Foreskin fibroblast (primary cell): ENCODE measurements at places on chromosomes 3 and 15.

DNA sequence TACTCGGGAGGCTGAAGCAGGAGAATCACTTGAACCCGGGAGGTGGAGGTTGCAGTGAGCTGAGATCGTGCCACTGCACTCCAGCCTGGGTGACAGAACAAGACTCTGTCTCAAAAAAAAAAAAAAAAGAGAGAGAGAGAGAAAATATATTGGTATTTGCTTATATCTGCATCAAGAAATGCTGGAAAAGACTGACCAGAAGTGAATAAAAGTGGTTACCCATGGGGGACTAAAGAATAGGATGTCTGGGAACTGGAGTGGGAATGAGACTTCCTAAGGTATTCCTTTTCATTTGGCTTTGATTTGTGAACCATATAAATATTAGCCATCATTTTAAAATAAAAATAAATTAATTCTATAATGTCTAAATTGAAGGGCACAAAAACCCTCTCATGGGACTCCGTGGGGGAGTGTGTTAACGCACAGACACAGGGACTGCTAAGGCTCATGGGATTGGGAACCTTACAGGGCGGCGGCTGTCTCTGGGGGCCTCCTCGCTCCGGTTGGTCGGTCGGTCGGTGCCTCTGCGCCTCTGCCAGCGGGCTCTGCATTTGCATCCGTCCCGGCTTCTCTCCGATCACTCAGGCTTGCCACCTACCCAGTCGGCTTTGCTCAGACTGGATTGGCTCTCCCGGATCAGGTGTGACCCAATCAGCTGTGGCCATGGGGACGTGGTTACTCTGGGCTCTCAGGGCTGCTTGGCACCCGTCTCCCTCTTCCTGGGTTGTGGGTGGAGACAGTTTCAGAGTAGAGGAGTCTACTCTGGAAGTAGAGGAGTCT, 12.7 kb upstream of the TSPAN3 start:
- DNase-seq, result no peak

DNA sequence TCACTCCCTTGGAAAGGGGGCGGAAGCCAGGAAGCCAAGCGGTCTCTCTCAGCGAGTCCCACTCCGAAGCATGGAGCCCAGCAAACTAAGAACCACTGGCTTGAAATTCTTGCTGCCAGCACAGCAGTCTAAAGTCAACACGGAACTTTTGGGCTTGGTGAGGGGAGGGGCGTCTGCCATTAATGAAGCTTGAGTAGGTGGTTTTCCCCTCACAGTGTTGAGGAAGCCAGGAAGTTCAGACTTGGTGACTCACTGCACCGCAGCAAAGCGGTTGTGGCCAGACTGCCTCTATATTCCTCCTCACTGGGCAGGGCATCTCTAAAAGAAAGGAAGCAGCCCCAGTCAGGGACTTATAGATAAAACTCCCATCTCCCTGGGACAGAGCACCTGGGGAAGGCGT, 665.4 kb upstream of the CBLB start:
- no peak for DNase-seq

DNA sequence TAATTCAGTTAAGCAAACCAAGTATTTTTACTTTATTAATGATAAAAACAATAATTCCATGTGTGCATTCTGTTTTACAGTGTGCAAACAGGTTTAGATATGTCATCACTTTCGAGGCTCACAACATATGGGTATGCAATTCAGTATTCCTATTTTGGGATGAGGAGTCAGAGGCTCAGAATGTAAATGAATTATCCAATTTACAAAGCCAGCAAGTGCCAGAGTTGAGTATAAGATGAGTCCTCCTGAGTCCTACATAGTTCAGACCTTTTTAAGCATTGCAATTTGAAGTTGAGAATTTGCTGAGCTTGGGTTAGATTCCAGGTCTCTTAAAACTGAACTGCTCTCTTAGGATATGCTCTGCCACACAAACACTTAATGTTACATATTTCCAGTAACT, 424.2 kb upstream of the ROBO2 start:
- peak; percentile 0 for DNase-seq

DNA sequence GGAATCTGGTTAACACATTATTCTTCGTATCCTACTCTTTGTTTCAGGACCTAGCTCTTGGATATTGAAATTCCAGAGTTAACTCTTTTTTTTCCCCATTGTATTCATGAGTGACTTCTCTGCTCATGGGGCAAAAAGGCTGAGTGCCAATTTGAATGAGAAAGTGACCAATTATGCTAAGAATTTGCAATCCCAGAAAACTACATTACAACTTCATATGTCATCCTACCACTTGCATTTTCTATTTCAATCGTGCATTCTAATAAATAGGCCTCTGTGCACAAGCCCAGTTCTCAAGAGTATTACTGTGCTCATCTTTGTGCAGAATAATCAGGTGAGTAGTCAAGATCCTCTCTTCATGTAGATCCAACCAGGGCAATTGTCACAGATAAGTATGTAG, 537.8 kb downstream of the OTOL1 start:
- DNase-seq, result peak; percentile 68

GRCh38 chr3:18049096-18049495, 306.7 kb upstream of the TBC1D5 start:
- DNase-seq, result peak; percentile 41

- peak; percentile 92 for DNase-seq
These were observed 35.6 kb upstream of the GYG1 start for GRCh38 chr3:148955544-148956346.

DNA sequence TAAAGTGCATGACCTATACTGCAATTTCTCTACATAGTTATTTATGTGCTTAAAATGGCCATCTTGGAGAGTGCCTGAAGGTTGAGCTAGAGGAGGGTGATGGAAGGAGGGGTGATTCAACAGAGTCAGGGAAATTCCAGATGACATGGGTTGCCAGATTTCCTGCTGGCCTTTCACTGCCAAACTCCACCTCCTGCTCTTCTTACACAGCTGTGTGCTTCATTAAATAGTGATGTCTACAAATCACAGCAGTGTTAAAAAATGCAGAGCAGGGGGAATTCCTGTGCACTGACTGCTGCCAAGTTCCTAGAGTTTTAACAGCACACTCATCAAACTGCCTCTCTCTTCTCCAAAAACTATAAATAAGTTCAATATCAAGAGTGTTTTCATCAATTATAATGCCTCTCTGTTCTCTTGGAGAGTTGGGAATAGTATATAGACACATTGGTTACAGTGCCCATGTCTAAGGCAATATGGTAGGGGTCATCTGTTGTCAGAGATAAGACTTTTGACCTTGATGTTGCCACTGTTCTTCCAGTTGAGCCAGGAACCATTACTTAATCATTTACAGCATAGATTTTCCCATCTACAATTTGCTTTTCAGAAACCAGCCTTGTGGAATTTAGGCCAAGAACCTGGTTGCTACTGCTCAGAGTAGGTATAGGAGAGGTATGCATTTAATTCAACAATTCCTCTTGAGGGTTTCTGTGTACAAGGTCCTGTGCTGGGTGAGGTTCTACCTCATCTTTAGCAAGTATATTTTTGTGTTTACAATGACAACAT, 79.6 kb downstream of the TP63 start:
- DNase-seq, result peak; percentile 93

DNA sequence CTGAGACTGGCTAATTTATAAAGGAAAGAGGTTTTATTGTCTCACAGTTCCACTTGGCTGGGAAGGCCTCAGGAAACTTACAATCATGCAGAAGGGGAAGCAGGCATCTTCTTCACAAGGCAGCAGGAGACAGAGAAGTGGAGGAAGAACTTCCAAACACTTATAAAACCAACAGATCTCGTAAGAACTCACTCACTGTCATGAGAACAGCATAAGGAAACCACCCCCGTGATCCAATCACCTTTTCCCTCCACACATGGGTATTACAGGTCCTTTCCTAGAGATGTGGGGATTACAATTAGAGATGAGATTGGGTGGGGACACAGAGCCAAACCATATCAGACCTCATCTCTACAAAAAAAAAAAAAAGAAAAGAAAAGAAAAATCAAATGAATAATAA, 25.7 kb downstream of the CGGBP1 start:
- DNase-seq, result no peak
